Neural progenitor cell (in vitro differentiated cells): ENCODE measurements at places on chromosomes 11 and 22.

DNA sequence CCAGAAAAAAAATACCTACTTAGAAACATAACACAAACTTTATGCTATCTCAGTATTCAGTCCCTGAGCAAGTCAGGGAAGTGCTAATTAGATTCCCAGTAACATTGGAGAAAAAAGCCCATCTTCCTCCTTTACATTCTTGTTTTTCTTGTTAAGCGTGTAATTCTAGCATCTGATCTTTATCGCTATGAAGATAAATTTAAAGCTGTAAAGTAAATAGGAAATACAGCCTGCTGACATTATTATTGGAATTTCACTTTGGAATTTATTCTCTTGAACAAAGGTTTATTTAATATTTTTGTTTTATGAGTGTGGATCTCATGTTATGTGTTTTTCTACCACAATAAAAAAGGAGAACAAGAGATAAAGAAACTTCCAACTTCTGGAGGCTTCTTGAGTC, 13.9 kb downstream of the ALKBH3 start:
- no peak for DNase-seq

DNA sequence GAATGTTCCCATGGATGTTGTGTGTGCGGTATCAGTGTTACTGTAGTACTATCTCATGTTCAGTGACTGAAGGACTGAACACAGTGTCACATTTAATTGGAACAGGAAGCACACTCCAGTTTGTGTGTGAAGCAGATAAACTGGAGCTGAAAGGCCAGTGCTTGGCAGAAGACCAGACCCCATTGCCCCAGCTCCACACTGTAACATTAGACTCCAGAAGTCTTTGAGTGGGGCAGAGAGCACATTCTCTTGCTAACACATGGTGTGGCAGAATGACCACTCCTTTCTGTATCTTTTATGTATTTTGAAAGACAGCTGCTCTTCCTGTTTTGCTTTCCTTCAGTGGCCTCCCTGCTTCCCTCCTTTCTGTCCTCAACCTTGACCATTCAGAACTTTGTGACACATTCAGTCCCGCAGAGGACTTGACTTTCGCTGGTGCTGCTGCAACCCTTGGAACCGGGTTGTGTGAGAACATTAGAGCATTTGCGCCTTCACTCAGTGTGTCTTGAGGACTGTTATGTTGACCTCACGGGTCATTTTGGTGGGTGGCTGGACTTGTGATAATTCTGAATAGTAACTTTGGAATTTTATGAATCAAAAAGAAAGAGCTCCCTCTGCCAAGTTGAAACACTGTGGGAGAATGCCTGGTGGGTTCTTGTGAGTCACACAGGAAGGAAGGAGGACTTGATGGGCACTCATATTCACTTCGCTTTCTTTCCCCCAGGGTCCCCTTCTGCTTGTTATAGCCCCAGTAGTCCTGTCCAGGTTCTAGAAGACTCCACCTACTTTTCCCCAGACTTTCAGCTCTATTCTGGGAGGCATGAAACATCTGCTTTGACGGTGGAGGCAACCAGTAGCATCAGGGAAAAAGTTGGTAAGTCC, 26.4 kb downstream of the AMOTL1 start:
- no peak for DNase-seq

GRCh38 chr11:45440111-45440510, 154.0 kb upstream of the SYT13 start:
- DNase-seq, result peak; percentile 36

DNA sequence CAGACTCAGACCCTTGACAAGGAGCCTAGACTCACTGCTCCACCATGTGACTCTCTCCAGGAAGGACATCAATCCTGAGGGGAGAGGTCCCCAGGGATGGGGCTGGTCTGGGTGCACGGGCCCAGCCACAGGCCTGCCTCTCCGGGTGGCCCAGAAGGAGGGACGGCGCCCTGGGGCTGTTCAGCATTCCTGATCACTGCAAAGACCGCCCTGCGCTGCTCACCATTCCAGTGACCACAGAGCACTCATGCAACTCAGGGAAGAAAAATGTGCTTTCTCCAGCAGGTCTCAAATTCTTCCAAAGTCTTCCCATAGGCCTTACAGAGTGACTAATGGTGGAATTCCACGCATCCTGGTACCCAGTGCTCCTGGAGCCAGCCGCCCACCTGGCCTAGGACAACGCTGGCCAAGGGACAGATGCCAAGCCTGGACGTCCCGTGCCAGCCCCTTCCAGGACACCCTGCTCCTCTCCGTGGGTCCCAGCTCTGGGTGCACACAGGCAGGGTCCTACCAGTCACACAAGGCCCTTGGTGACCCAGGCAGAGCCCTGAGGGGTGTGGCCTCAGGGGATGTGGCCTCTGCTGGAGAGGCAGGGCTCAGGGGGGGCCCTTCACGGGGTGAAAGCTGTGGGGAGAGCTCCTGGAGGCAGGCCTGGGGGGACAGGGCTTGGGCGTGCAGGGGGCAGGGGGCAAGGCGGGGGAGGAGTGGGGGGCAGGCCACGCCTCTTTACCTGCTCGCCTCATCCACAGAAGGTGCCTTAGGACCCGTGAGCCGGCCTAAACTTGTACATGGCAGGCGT, 178.8 kb downstream of the IGLL1 start:
- no peak for DNase-seq

DNA sequence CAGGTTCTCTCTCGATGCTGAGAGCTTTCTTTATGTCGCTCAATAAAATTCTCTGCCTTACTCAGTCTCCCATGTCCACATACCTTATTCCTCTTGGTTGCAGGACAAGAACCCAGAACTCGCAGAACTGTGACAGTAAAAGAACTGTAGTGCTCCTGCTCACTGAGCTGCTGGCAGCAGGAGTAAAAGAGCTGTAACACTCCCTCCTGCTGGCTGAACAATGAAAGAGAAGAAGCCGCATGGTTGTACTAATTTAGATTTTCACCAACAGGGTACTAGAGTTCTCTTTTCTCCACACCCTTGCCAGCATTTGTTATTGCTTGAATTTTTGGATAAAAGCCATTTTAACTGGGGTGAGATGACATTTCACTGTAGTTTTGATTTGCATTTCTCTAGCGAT, 433.2 kb downstream of the GUCY1A2 start:
- peak; percentile 59 for DNase-seq

GRCh38 chr11:35478471-35479091, 46.8 kb downstream of the PAMR1 start:
- no peak for DNase-seq

DNA sequence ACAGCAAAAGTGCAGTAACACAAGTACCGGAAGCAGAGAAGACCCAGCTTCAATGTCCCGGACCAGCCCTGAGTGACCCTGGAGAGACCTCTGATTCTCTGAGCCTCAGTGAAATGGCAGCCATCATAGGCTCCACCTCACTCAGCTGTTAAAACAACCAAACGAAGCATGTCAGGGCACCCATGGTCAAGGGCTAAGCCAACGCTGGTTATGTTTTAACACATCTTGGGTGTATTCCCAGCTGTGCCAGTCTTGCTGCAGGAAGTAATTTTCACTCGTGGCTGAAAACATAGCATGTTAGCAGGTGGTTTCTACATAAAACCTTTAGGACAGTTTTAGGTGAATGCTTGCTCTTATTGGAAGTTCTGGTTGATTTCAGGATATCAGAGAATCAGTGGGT, 30.9 kb downstream of the LMO2 start:
- no peak for DNase-seq

DNA sequence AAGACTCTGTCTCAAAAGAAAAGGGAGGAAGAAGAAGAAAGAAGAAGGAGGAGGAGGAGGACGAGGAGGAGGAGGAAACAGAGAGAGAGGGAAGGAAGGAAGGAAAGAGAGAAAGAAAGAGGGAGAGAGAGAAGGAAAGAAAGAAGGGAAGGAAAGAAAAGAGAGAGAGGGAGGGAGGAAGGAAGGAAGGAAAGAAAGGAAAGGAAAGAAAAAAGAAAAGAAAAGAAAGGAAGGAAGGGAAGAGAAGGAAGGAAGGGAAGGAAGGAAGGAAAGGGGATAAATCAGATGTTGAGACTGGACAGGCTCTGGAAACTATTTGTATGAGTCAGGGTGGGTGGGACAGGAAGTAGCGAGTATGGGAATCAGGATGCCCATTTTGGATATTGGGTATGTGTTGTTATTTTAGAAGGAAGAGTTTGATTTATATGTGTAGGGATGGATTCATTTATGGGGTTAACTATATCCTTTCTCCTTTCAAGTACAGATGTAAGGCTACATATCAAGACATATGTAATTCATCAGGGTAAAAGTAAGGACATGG, 6.0 kb upstream of the RPL3 start:
- DNase-seq, result no peak

- peak; percentile 86 for DNase-seq
Measured at GRCh38 chr22:50058906-50059880, 1.1 kb upstream of the TTLL8 start.

DNA sequence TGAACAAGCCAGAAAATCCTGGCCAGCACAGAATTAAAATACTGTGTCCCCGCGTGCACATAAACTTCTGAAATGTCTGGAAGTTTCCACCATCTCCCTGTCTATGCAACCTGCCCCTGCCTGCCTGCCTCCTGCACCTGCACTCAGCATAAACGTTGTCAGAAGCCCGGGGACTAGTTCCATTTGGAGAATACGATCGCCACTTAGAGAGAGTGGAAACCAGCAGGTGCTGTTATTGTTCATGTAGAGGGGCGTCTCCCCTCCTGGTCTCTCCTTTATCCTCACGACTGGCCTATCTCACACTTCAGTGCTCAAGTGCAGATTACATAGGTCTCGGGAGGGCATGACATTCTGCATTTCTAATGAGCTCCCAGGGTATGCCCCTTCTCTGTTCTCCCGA, 35.6 kb downstream of the MPPED1 start:
- no peak for DNase-seq
